ENCODE measurements at places on chromosomes 12 and 14.

- no peak for DNase-seq
Measured at GRCh38 chr14:41960281-41960680, 353.6 kb downstream of the LRFN5 start.

- DNase-seq: no peak
Measured at GRCh38 chr14:21455592-21455911, 371 bp downstream of the CHD8 start.

DNA sequence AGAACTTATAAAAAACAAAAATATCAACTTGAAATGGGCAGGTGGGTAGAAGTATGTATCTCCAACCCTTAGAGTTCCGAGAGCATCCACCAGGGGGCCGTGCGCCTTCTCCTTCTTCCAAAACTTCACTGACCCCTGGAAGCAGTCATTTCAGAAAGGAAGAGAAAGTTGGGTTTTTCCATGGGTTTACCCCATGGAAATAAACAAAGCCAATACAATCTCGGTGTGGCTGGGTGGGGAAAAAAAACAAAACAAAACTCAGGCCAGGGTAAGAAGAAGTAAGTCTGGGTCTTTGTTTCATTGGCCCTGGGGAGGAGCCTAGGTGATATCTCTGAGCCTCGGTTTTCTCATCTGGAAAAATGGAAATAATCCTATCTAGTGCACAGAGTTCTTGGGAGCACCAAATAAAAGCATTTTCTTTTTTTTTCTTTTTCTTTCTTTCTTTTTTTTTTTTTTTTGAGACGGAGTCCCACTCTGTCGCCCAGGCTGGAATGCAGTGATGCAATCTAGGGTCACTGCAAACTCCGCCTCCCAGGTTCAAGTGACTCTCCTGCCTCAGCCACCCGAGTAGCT lies 33.6 kb upstream of the HNF1A start:
- peak; percentile 17 for DNase-seq

GRCh38 chr14:95833429-95833828 lies 43.2 kb upstream of the TUNAR start:
- no peak for DNase-seq

DNA sequence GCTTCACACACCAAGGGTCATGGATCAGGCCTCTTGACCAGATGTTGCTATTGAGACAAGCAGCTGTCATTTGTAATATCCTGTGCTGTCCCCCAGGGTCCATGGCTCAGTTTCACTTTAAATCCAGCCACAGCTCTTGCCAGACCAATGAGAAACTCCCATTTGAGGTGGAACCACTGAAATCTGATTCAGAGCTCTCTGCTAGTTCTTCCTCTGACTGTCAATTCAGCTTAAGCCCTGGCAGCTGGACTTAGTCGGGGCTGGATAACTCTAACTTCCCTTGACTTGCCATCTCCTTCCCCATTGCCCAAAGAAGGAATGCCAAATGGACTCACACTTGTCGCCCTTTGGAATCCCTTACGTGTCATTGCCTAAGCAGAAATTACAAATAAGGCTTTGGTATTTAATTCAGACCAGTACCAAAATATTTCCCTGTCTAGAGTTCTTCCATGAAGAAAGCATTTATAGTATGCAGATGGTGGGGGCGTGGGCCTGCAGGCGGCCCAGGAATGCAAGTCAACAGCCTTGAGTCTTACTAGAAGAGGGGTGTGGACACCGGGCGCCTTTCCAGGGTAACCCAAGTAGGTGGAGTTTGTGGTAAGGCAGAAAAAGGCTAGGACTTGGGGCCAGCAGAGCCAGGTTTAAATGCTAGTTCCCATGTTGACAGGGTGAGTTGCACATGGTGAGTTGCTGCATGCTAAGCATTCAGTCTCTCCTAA lies 96.9 kb upstream of the TMPO start:
- DNase-seq: no peak

DNA sequence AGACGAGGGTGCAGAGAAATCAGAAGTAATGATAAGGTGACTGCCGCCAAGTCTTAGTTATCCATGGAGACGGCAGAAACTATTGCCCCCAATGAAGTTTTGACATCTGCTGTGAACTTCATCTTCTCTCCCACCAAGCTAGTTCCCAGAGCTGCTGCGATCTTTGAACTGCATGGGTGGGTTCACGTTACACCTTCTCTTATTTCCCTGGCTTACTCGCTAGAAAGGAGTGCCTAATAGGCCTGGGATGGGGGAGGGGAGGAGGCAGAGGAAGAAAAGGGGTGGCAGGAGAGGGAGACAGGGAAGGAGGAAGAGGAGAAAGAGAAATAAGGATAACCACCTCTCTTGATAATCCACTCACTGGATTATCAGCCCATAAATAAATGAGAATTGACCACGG lies 157.1 kb downstream of the NTF3 start:
- DNase-seq: no peak

- no peak for DNase-seq
Measured at GRCh38 chr14:38442208-38442607, 186.3 kb upstream of the CLEC14A start.

GRCh38 chr14:36773558-36773957 lies 111.9 kb downstream of the PAX9 start:
- DNase-seq: no peak

GRCh38 chr14:99664058-99664936 lies 19.4 kb downstream of the HHIPL1 start:
- no peak for DNase-seq

Measured in activated naive CD4-positive, alpha-beta T cell (primary cell).